ENCODE measurements at places on chromosomes 4 and X.

- DNase-seq: peak; percentile 20
Measured at GRCh38 chrX:38514016-38514854, 47.1 kb upstream of the TSPAN7 start.

- DNase-seq: no peak
Measured at GRCh38 chr4:95547715-95548471, 880 bp downstream of the UNC5C start.

GRCh38 chr4:135244696-135245095 lies 1043.1 kb upstream of the PABPC4L start:
- DNase-seq: no peak

- DNase-seq: no peak
Measured at GRCh38 chrX:19893727-19894126, 6.3 kb upstream of the SH3KBP1 start.

- no peak for DNase-seq
Measured at GRCh38 chr4:75107755-75108612, 175.1 kb downstream of the PARM1 start.

DNA sequence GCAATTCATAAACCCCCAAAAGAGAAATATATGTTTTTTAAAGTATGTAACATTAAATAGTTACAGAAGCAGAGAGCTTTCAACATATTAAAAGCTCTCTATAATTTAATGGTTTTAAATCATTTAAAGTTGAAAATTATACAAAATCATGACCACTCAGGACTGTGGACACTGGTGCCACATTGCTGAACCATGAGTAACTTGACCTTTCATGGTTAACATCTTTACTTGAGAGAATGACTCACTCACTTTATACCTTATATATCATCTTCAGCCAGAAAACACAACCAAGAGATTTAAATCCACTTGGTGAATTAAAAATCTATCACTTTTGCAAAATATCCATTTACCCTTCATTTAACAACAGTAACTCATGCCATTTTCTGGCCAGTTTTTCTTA lies 584.3 kb upstream of the SMIM31 start:
- DNase-seq: no peak

DNA sequence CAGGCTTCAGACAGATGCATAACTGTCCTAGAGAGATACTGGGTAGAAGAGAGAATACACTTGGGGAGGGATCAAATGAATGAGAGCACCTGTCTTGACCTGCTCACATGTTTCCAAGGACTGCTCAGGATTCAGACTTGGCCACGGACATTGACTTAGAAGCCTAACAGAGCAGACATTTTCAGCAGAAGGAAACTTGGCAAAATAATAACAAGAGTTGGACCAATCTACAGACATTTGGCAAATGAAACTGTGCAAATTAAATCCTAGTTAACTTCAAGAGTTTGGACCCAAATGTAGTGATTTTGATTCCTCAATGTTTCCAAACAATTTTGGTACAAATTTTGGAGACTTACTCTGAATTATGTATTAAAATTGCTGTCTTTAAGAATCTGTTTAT lies 223.9 kb downstream of the CAMK2D start:
- DNase-seq: no peak

GRCh38 chrX:40734971-40735324 lies 394 bp downstream of the MED14 start:
- DNase-seq: no peak

DNA sequence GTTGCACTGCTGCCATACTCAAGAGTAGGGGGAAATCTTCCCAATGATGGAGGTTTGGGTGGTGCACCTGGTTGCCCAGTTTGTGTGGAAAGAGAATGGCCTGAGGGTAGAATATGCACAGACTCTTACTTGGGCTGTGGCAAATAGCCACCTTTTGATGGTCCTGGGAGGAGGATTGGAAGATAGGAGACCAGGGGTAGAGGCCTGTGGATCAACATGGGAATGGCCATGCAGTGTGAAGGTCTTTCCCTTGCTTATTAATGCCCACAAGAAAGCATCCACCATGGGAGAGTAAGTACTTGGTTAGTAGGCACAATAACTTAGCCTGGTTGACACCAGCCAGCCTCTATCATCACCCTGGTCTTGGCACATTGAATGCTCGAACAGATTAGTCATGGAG lies 156.8 kb upstream of the LEF1 start:
- no peak for DNase-seq

DNA sequence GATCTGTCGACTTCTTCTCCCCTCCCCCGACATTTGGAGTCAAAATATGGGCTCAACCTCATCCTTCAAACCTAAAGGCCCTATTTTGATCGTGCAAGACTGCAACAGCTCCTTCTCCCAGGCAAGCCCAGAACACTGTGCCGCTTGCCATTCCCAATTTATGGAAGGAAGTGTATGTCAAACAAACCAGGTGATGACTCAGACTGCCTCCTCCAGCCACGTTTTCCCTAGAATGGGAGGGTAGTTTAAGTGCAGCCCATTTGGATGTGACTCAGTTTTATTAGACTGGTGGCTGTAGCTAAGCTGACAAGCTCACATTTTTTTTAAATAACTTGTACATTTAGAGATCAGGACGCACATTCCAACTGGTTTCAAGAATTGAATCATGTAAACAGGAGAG lies 570.4 kb upstream of the DIPK2B start:
- no peak for DNase-seq

- DNase-seq: no peak
Measured at GRCh38 chrX:68083510-68083909, 349.8 kb downstream of the OPHN1 start.

- DNase-seq: no peak
Measured at GRCh38 chrX:39645178-39645895, 452.4 kb downstream of the BCOR start.

- DNase-seq: no peak
Measured at GRCh38 chrX:134990475-134990800, 353 bp upstream of the SMIM10 start.

- DNase-seq: no peak
Measured at GRCh38 chr4:40622913-40623312, 6.8 kb downstream of the RBM47 start.

GRCh38 chrX:20500171-20500865 lies 233.6 kb upstream of the RPS6KA3 start:
- no peak for DNase-seq

- DNase-seq: no peak
Measured at GRCh38 chrX:85569096-85569495, 189.6 kb upstream of the POF1B start.

GRCh38 chrX:65883556-65883955 lies 156.3 kb downstream of the VSIG4 start:
- DNase-seq: no peak

- DNase-seq: no peak
Measured at GRCh38 chrX:37470711-37471110, 100.8 kb upstream of the LANCL3 start.

DNA sequence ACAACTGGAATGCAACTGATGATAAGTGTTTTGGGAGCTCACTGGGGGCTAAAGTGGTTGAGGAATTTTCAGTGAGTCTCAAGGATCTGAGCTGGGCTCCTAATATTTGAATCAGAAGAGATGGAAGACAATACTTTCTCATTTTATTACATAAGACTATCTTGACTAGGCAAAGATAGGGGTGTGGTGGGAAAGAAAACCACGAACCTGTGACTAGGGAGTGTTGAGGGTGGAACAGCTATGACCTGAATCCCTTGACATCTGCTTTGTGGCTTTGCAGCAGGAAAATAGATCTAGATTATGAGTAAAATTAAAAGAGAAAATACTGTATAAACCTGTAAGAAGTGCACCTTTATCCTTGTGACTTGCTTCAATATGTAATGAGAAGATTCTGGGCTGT lies 295.1 kb upstream of the TEX13A start:
- DNase-seq: no peak

DNA sequence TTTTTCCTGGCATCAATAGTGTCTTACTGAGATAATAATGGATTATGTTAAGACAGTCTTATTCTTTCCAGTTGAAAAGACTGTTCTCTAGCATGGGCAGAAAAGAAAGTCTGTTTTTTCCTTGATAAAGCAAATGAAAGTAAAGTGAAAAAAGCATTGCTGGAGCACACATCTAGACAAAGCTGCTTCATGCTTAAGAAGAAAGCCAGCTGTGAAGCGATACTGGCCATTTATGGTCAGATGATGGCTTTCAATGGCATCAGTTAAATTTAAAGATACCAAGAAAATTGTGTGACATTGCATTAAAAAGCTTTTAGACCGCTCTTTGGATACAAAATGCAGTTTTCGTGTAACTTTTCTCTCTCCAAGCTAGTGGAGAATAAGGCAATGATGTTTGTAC lies 242.1 kb upstream of the TRAM1L1 start:
- DNase-seq: no peak

GRCh38 chrX:2627272-2627867 lies 63.7 kb upstream of the CD99 start:
- DNase-seq: no peak

DNA sequence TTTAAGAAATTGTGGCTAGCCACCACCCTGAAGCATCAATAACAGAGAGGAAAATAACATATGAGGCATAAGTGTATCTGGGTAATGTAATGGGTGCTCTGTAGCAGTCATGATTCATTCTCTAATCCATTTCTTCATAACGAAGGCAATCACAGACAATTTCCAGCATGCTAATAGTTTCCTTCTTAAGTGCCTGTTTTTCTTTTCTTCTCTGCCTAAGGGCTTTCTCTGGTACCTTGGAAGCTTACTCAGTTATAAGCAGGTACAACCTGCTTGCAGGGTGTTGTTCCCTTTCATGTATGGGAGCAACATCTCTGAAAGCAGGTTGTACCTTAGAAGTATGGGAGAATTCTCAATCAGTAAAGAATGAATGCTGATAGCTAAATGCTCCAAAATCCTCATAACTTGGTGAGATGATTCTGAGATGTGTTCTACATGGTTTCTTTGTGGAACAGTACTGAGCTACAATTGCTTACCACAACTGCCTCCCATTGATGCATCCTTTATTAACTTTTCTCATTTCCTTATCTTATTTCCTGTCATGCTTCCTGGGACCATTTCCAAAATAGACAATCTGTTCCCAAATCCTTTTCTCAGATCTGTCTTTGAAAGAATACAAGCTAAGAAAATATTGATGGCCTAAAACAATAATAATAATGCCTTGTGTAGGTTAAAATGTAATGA lies 247.6 kb downstream of the PAPSS1 start:
- no peak for DNase-seq

GRCh38 chr4:123744664-123745290 lies 348.2 kb downstream of the SPRY1 start:
- DNase-seq: no peak

DNA sequence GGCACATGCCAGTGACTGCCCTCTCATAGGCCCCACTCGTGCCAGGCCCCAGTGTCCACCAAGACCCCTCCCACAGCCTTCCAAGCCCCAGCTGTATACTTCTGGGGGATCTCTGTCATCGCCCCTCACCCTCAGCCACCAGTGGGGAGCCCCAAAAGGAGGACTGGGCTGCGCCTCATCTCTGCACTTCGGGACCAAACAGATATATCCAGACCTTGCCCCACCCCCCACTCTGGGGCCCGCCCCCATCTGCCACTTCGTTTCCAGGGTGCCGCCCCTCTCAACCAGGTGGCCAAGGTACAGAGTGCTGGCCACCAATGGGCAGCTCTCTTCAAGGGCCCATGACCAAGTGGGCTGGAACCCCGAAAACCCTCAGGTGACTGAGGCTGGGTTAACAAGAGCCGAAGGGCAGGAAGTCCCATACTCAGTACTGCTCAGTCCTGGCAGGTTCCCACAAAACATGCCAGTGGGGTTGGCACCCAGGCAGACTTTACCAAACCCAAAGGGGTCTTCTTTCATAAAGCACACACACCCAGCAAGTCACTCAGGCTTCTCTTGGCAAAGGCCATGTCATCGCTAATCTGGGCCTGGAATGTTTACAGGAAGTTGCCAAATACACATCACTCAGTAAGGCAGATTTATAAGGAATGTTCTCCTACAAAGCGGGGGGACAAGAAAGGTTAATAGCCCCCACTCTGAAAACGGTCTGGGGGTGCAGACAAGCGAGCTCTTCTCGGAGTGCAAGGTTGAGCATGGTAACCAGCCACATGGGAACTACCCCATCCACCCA lies 4.4 kb downstream of the ZFYVE28 start:
- no peak for DNase-seq

DNA sequence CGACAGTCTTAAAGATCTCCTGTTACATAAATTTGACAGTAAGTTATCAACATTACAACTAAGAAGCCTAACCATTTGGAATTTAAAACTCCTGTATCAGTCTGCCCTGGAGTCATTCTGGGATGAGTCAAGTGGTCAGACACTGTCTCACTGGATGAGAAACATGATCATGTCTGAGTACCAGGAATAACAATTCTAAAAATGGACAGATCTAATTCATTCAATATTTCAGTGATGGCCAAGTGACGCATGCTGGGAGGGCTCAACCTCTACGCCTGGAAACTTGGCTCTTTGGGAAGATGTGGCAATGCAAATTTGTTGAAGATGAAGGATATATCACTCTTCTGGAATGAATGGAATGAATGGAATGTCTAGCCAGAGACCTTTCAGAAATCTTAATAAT lies 1427.2 kb downstream of the STIM2 start:
- DNase-seq: no peak

DNA sequence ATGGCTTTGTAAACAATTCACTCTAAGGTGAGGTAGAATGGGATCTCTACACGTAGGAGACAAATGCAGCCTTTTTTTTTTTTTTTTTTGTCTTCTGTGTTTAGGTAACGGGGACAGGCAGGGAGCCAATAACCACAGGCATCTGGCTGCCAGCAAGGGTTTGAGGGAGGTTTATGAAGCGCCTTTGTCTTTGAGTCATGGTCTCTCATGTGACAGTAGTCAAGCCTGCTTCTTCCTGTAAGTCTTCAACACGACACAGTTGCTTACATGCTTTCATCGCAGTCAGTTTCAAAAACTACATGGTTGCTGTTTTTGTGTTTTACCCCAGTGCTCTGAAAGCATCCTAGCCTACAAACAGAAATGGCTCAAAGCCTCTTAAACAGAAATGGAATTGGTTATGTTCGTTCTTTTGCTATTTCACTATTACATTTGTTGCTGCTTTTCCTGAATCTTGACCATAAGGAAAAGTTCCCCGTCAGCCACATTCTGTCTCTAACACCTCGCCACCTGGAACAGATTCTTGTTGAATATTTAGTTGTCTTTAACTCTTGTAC lies 127.8 kb upstream of the METTL14 start:
- DNase-seq: peak; percentile 52

DNA sequence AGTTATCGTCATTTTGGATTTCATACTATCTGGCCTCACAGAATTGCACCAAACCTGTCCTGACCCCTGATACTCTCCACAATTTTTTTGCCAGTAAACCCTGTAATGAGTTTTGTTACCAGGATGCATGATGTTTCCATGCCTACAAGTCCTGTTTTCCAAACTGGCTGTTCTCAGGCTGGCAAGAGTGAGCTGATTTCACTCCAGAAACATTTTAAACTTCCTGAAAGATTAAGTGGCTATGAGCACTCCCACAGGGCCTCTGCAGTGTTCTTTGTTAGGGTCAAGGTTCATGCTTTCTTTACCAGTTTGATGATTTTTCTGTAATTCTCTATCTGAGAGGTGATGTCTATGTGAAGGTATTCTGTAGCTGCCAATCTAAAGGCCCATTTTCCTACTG lies 31.7 kb upstream of the PDLIM3 start:
- DNase-seq: no peak

GRCh38 chr4:140335076-140335475 lies 38.4 kb upstream of the SCOC start:
- DNase-seq: no peak

- DNase-seq: no peak
Measured at GRCh38 chr4:168741281-168742173, 244.7 kb downstream of the PALLD start.
